ENCODE measurements at places on chromosomes 6 and 20.
A peak's percentile ranks its signal among the peaks of the same experiment; 100 is the strongest.

DNA sequence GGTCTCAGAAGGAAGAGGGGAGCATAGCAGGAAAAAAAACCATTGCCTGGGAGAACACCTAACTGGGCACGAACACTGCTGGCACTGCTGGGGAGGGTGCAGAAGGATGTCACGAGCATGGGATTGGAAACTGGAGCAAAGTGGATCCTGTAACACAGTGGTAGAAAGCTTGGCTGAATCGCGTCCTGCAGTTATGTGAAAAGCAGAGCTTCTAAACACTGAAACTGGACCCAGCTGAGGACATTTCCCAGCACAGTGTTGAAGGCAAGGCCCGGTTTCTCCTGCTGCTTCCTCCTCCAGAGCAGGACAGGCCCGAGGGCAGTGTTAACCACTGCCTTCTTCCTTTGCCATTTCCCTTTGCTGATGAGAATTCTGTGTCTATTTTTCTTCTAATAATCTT lies 6.7 kb downstream of the APMAP start:
- DNase-seq = peak; percentile 16

- DNase-seq = no peak
These were observed 1057.4 kb downstream of the EPHA7 start for GRCh38 chr6:92361990-92362389.

DNA sequence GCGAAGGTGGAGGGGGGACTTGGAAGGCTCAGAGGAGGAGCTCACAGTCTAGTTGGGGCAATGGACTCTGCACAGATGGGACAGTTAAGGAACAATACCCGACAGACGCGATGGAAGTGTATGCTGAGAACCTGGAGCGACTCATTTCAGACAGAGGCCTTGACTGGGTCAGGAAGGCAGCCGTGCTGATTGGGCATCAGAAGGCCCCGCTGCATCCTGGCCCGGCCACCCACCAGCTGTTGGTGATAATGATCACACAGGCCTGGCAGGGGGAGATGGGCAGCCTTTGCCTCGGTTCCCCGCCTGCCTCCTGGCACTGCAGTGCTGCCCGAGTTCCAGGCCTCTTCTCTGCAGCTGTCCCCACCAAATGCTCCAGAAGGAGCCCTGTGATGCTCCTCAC lies 62.4 kb downstream of the MDGA1 start:
- DNase-seq = no peak

GRCh38 chr6:106360989-106361430 lies 493 bp downstream of the CRYBG1 start:
- DNase-seq = no peak

DNA sequence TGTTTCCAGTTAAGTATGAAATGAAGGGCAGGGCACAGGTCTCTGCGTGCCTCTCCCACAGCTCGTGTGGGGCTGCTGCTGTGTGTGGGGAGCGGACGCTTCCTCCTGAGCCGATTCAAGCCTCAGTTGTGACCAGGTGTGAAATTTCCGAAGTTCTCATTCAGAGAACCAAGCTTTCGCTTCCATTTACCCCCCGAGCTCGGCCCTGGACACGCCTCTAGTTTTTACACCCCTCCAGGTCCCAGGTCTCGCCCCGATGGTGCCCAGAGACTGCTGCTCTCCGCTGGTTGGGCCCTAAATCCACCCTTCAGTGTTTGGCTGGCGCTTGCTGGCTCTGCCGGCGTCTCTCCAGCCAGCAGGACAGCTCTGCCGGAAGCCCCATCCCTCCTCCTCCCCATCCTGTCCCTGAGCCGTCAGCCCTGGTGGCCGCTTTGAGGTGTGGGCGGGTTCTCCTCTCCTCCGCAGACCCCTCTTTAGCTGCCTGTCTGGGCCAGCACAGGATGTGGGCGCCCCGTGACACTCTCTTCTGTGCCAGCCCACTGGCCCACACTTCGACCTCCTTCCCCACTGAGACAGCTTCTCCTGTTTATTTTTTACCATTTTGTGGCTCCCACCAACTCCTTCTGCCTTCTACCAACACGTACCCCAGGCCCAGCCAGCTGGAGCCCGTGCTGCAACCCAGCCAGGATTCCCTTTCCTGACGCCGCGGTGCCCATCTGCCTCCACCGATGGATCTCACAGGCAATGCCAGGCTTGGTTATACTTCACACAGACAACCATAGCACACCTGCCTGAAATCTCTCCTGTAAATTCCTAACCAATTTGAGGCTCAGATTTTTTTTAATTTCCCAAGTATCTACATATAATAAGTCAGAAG lies 142.8 kb downstream of the DLL1 start:
- no peak for DNase-seq

GRCh38 chr6:124561635-124562130 lies 400.6 kb upstream of the RNF217 start:
- no peak for DNase-seq

- no peak for DNase-seq
These were observed 45.6 kb upstream of the IYD start for GRCh38 chr6:150323205-150323604.

DNA sequence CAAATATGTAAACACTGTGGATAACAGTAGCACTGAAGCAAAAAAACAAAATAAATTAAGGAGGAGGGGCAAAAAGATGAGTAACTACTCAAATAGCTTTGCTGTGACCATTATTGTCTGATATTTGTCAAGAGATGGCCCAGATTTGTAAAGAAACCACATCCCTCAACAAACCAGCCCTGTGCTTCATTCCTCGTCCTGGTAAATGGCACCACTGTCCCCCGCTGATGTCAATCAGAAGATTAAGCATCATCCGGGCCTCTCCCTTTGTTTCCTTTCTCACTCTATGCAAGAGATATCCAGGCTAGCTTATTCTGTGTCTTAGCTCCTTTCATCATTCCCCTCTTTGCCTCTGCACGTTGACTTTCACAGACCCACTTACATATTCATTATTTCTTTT lies 259.0 kb downstream of the SYNE1 start:
- DNase-seq = no peak

- no peak for DNase-seq
These were observed 54.0 kb downstream of the NPEPL1 start for GRCh38 chr20:58746620-58747019.

DNA sequence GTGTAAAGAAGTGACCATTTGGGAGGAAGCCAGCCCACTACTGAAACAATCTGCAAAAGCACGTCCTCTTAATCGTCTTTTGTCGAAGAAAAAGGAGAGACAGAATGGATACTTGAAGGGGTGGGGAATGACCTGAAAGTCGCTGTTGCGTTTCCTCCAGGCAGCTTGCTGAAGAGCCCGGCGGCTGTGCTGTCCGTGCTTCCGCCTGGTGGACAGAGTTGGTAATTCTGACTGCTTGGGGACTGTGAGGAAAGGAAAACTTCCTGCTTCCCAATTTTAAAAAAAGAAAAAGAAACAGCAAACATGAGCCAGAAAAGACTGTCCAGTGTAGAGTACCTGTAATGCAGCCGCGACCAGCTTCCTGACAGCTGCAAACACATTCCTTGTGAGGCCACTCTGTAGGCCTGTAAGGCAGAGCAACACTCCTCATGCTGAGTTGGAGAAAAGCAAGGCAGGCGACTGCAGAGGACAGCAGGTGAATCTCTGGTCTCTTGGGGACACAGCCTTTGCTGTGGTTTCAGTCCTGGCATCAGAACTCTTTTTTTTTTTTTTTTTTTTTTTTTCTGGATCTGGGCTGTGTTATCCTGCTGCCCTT lies 251.1 kb upstream of the TBX18 start:
- peak; percentile 55 for DNase-seq

DNA sequence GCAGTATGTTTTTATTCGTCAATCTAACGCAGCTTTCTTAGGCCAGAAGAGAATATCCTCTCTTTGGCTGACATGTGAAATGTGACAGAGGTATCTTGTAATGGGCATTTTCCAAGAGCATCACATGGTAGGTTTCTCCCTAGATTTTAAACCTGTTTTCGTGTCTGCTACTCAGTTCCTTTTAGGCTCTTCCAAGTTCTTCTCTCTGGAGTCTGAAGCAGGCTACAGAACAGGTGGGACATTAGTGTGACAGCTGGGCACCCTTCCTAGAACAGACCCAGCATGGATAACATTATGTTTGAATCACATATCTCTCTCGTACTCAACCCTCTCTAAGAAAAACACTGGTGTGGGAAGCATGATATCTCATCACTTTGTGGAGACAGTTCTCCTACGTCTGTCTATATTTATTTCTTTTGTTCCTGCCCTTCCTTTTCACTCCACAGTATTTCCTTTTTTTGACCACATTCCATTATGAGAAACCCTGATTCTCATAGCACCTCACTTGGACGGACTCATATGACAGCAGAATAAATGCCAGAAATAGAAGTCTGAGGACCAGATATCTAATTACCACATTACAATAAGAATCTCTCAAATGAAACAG lies 263.4 kb downstream of the NKAIN2 start:
- DNase-seq = no peak

- no peak for DNase-seq
These were observed 24.6 kb downstream of the KDM1B start for GRCh38 chr6:18179770-18180356.

DNA sequence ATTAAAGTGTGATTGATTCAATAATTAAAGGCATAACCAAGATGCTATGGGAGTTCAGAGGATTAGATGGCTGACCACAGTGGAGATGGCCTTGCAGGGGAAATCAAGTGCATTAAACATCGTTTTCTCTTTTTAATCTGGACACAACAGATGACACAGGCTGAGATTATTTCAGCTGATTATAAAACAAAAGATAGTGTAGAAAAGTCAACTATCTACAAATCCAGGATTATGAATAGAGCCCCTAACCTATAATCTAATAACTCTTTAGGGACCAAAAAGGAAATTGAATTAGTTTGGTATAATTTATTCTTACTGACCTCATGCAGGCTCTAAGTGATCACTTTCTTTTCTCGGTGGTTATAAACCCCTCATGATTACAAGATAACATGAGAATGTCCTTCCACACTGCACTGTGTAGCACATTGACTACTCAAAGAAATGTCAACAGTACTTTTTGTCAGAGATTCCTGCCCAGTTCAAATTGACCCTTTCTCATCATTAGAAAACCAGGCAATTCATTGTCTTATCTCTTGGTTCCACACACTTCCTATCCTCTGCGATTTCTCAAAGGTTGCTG lies 122.1 kb downstream of the PKHD1 start:
- no peak for DNase-seq

DNA sequence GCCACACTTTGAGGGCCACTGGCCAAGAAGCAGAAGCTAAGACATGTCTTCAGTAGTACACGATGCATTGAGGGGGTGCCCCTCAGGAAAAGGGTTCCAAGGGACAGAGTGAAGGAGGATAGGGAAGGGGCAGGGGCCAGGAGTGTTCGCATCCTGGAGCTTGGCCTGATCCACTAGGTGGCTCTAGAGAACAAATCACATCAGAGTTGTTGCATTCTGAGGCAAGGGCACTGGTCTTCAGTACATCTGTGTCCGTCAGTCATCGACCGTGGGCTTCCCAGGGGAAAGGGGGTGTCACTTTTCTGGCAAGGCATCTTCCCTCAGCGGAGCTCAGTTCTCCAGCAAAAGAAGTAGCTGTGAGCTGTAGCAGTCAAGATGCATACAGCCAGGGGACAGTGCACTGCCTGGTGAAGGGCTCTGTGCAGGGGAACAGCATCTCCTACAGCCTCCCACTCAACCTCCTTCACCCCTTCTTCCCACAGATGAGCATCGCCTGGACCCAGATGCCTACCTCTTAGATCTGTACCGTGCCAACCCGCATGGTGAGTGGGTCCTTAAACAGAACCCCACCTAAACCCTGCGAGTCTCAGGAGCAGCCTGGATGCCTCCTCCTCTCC lies 47.8 kb downstream of the ARHGAP40 start:
- DNase-seq = no peak

- no peak for DNase-seq
These were observed 571.4 kb downstream of the EPHA7 start for GRCh38 chr6:92847988-92848387.

DNA sequence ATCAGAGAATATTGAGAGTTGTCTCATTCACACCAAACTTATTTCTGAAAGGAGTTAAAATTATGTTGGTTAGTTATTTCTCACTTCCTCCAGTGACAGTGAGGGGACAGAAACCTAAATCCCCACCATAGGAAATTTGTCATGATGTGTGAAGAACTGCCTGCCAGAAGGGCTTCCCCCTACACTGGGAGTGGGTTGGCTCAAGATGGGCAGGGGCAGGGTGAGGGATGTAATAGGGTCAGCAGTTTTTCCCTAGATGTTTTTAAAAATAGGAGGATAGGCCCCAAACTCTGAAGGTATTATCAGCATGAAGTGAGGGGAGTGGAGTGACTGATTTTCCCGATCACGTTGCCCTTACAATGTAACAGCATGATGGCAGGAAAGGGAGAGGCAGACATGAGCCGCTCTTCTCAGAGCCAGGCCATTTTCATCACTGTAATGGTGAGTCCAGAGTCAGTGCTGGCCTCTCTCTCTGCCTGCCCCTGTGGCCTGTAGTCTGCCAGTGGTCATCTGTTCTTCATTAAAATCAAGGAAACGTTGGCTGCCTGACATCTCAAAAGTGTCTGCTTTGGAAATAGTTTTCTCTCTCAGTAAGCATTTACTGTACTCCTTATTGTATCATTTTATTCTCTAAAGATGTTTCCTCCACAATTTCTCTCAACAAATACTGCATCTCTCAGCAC lies 59.8 kb upstream of the SYNJ2 start:
- no peak for DNase-seq

DNA sequence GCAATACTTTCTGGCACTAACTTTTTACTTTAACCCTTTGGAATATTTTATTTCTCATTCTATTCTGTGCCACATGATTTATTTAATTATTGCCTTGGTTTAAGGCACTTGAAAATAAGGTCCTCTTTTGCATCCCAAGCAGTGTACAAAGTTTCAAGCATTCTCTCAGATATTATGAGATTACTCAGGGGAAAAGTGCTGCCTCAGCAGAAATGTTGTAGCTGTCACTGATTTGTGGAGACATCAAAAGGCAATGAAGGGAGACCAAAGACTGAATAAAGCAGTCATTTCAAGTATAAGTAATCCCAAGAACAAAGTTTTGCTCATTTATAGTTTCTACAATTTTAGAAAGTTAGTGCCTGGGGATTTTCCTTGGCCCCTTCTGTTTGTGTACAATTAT lies 253.0 kb downstream of the RNF144B start:
- DNase-seq = no peak

DNA sequence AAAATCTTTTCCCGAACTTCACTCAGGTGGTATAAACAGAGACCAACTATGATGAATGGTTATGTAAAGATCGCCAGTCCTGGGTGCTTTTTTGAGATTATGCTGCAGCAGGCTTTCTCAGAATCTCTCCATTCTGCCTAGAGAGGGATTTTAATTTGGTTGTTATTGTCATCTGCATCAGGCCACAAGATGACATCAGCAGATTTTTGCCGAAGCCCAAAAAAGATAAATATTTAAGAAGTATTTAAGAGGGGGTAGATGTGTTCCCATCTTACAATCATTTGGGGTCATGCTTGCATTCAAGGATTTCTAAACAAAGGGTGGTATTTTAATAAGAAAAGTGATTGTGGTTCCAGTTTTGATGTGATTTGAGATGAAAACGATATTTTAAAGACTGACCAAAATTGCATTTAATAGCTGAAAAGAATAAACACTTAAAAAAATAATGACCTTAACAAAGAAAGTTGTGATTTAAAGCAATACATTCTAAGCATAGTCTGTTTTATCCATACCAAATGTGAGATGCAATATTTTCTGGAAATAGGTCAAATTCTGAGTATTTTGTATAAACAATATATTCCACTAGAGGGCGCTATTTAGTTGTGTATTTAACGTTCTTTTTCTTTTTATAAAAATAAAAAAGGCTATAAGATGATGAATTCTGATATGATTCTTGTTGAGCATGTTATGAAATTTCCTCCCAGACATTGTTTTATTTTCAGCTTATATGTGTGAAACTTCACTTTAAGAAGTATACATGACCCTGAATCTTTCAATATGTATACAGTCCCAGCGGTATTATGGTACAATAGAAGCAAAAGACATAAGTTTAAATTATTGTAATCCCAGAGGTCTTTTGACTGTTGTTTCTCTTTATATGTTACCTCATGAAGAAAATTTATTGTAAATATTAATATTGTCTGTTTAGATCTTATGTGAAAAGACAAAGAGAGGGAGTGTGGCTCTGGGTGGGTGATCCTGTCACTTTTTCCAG lies 51.0 kb upstream of the ZFP64 start:
- no peak for DNase-seq

Data from adrenal gland (tissue), 19 donors.